Effector CD4-positive, alpha-beta T cell (primary cell): ENCODE measurements at places on chromosomes 11 and 22.

- no peak for DNase-seq
Observed at GRCh38 chr11:107801641-107802040, 56.9 kb downstream of the SLC35F2 start.

GRCh38 chr11:84549217-84549616 is 1077.9 kb downstream of the DLG2 start:
- no peak for DNase-seq

DNA sequence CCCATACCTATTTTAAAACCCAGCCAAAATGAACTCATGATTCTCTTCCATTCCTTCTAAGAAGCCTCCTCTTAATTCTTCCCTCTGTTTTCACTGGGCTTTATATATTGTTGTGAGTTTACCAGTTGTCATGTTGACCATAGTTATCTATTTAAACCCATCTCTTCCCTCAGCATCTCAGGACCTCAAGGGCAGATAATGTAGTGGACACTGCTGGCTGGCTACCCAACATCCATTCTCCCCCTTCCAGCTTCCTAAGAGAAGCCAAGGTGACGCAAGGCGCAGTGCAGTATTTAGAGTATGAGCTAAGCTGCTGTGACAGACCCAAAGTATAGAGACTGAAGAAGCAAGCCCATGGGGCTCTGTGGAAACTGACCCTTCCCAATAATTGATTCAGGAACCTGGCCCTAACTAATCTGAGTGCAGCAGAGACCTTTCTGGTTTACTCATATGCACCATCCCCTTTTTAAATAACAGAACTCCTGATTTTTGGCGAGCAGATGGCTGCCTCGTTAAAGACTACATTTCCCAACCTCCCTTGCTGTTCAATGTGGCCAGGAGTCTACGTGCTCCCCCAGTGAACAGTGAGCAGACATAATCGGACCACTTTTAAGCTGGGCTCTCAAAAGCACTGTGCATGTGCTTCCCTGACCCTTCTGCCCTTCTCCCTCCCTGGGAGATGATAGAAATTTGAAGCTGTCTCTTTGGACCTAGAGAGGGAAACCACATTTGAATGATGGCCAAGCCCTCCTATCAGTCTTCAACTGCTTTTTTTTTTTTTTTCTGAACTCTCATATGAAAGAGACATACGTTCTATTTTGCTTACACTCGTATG is 28.1 kb upstream of the CREB3L1 start:
- no peak for DNase-seq

DNA sequence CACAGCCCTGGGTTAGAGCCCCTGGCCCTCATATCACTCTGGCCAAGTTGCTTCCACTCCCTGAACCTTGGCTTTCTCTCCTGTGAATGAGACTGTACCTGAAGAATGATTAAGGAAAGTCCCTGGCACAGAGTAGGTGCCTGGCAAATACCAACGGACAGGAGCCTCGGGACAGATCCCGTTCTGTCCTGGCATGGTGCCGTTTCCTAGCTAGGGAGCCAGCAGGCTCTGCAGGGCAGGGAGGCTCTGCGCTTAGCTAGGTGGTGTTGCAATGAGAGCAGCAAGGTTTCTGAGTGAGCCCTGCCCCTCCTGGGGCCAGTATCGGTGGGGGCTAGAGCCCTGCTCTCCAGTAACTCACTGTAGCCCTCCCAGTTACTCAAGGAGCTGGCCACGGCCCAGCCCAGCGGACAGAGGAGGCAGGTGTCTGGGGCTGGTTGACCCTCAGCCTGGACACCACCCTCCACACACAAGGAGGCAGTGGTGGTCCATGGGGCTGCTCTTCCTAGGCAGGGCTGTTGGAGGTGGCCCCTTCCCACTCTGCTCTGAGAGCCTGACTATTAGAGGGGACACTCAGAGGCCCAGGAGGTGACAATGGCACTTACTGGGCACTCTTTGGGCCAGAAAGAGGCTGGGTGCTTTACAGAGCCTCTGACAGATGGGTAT is 74.4 kb downstream of the NFAM1 start:
- DNase-seq: no peak

DNA sequence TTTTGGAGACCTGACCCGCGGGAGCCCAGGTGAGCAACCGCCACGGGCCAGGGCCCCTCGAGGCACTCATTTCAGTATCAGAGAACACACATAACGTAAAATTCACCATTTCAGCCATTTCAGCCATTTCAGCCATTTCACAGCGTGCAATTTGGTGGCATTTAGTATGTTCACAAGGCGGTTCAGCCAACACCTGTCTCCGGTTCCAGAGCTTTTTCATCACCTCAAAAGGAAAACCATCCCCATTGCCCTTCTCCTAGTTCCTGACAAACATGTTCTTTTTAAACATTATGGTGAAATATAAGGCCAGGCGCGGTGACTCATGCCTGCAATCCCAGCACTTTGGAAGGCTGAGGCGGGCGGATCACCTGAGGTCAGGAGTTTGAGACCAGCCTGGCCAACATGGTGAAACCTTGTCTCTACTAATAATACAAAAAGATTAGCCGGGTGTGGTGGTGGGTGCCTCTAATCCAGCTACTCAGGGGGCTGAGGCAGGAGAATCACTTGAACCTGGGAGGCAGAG is 119.3 kb downstream of the KCNQ1 start:
- no peak for DNase-seq

- DNase-seq: no peak
Observed at GRCh38 chr11:1303973-1304372, 5.5 kb downstream of the TOLLIP start.

DNA sequence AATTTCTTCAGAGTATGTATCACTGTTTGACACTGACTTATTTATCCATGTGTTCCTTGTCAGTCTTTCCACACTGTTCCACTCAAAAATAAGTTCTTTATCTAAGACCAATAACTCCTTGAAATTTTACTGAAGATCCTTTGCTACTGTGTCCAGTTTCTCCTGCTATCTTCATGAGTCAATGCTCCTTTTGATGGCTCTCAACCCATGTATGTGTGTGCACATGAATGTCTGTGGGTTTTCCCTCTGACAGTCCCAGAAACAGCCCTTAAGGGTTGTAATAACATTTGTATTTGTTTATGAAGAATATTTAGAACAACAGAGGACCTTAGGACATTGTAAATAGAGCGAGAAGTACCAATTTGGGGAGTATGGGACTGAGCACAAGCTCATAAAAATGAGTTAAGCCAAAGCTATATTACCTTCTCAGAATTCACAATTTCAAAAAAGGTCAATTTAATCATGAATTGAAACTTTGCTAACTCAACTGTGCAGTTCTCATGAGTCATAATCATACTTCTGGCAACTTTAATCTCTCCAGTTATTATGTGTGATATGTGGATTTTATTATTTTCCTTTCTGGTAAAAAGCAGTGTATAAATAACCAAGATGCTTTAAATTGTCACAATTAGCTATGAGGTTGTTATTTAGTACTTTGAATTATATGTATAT is 533.6 kb downstream of the CNTN5 start:
- no peak for DNase-seq

- peak; percentile 42 for DNase-seq
Observed at GRCh38 chr11:34356913-34357700, 703 bp downstream of the ABTB2 start.

GRCh38 chr11:119774172-119774763 is 45.3 kb upstream of the NECTIN1 start:
- no peak for DNase-seq

GRCh38 chr11:3635641-3636375 is 6.0 kb downstream of the ART5 start:
- DNase-seq: no peak
